ENCODE measurements at places on chromosomes 2 and 18. TPM values are rescaled to one million over a fixed set of nuclear protein-coding genes. Genes with fewer than 3 reads are reported as not detected.

DNA sequence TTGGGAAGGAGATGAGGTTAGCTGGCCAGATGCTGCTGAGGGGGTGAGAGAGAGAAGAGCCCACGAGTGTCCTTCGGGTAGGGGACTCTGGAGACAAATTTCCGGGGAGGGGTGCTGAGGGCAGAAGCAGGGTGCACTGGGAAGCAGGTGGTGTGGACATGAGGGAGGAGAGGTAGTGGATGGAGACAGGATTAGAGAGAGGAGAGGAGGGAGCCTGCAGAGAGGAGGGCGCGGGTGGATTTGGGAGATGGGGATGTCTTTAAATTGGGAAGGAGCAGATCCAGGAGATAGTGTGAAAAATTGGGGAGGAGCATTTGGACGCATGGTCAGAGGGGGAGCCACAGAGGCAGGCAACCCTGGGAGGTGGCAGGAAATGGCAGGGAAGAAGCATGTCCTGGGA, 154.7 kb downstream of the DYSF start:
- DNase-seq: no peak

DNA sequence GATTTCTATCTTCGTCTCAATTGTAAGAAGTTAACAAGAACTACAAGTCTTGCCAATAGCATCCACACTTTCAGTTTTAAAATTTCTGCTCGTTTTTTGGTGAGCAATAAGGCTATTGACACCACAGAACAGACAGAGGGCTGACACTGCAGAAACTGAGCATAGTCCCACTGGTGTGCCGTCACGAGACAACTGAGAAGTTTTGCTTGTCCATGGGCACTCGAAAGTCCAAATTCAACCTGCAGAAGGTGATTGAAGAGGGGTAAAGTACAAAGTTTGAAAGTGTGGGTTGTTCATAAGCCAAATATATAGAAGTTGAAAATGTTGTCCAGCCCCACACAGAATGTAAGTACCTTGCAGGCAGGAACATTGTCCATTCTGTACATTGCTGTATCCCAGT, 63.8 kb upstream of the SP3 start:
- no peak for DNase-seq

The FHL2 gene
- total RNA-seq: 3.8 TPM

The CYTIP gene
- 0.35 TPM for total RNA-seq
